Body of pancreas (tissue), 4 donors: ENCODE measurements at places on chromosomes 3 and 15. TPM values are rescaled to one million over a fixed set of nuclear protein-coding genes. Genes with fewer than 3 reads are reported as not detected.

GRCh38 chr3:49170744-49171118, 667 bp upstream of the KLHDC8B start:
- peaks cover 45% of the 10 kb centered on the region for H3K4me1 ChIP-seq
- H3K27ac ChIP-seq = peak overlapping the region; percentile 78
- no peak for DNase-seq
- no peaks in the 10 kb centered on the region for H3K27me3 ChIP-seq

SLC22A13 gene
- 0.52 TPM for total RNA-seq

GRCh38 chr3:158743664-158744566, 11.7 kb upstream of the RARRES1 start:
- no peaks in the 10 kb centered on the region for H3K27me3 ChIP-seq
- no peaks in the 10 kb centered on the region for H3K4me1 ChIP-seq
- H3K4me3 ChIP-seq = no peak overlapping the region
- no peak for DNase-seq

GRCh38 chr15:61199681-61200080, 29.4 kb downstream of the RORA start:
- no peak for DNase-seq
- H3K36me3 ChIP-seq = no peaks in the 10 kb centered on the region
- H3K4me1 ChIP-seq = no peaks in the 10 kb centered on the region
- H3K27me3 ChIP-seq = no peaks in the 10 kb centered on the region
